ENCODE measurements at places on chromosomes 3 and 15.
A peak's percentile ranks its signal among the peaks of the same experiment; 100 is the strongest.

DNA sequence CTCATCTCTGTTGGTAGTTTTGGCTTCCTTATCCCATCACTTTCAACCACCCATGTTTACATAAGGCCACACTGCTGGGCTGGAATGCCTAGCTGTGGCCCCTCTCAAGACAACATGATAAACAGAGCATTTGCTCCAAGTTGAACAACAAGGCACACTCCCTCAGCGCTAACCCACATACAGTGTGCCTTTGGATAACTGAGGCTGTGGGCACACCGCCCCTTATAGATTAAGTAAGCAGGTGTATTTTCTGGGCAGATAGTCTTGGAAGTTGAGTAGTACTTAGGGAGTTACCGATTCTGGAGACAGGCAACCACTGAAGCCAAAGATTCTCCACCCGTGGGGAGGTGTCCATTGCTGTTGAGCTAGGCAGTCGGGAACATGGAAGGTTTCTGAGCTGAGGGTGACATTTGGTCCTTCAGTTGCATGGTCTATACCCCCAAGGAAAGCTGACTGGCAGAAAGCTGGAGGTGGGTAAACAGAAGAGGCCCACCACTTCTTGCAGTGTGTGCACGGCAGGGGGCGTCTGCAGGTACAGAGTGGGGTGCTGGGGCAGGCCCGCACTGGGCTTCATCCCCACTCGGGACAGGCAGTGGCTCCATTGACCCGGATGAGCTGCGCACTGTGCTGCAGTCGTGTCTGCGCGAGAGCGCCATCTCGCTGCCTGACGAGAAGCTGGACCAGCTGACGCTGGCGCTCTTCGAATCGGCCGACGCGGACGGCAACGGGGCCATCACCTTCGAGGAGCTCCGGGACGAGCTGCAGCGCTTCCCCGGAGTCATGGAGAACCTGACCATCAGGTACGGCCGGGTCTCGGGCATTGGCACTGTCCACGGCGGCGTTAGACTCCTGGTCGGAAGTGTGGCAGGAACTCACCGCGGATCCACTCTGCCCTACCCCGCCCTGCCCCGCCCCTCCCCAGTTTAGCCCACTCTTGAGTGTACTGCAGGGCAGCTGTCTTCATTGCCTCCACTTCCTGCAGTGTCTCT is 16.8 kb downstream of the NOX5 start:
- DNase-seq: no peak

- DNase-seq: no peak
Observed at GRCh38 chr15:100705841-100706240, 103.5 kb downstream of the ASB7 start.

DNA sequence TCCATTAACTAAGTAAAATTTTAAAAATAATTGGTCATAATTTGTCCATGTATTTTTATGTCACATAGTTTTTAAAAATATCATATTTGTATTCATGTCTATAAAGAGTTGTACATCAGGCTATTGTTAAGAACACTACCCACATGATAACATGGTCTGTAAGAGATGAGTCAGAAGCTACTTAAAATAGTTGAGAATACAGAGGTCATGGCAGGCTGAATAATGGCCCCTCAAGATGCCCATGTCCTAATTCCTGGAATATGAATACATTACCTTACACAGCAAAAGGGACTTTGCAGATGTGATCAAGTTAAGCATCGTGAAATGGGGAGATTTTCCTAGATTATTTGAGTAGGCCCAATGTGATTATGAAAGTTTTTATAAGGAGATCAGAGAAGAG is 782.9 kb upstream of the GOLIM4 start:
- no peak for DNase-seq

DNA sequence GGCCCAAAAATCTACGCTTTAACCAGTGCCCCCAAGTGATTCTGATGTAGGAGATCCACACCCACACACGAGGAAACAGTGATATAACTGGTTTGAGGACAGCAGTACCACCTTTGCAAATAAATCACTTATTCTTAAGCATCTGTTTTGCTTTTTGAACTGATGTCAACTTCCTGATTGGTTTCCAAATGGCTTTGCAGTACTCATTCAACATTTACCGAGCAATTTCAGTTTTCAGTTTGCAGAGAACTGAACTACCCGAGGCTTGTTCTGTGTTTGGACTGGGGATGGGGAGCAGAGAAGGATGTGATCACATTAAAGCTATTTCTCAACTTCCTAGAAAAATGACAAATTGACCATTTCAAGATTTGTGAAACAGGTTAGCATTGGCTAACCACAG is 1.1 kb upstream of the GYG1 start:
- DNase-seq: no peak

DNA sequence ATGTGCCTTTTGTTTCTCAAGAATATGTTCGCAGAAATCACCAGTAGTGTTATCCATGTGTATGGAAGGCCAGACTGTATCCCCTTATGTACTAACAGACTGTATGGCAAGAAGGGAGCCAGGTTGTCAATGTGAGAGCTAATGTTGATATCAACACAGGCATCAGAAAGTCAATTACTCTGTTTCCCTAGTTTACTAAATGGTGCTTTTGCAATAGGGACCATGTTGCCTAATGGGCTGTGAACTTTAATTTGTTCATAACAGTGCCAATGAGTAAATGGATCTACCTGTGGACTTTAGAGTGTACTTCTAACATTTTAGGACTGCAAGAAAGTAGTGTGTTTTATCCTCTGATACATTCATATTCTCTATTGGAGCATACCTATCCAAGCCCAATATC is 431.8 kb upstream of the TPRG1 start:
- no peak for DNase-seq

- no peak for DNase-seq
Observed at GRCh38 chr15:69810431-69811354, 287.0 kb downstream of the TLE3 start.

- DNase-seq: peak; percentile 68
Observed at GRCh38 chr15:89361451-89362202, 27.0 kb upstream of the POLG start.

DNA sequence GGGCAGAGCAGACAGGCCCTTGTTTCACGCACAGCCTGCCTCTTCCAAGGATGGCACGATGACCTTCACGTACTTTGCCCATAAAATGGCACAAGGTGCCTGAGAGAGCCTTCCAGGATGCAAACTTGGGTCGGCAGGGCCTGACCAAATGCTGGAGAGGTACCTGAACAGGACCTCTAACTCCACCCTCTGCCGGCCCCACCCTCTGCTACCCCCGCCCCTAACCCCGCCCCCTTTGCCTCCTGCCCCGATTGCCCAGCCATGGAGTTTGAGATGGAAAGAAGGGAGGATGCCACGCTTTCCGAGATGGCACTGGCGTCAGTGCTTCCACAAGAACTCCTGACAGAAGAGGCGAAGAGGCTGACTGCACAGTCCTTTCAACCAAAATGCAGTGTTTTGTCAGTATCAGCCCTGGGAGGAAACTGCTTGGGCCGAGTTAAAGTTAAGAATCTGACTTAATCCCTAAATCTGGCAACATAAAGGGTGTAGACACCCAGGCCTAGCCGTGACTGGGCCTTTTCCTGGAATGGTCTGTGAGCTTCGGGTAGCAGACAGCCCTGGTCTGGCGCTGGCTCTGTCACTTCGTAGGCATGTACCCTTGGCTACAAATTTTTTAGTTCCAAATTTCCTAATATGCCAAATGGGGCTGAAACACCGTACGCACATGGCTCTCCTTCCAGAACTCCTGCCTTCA is 230.3 kb upstream of the RGMA start:
- DNase-seq: no peak

DNA sequence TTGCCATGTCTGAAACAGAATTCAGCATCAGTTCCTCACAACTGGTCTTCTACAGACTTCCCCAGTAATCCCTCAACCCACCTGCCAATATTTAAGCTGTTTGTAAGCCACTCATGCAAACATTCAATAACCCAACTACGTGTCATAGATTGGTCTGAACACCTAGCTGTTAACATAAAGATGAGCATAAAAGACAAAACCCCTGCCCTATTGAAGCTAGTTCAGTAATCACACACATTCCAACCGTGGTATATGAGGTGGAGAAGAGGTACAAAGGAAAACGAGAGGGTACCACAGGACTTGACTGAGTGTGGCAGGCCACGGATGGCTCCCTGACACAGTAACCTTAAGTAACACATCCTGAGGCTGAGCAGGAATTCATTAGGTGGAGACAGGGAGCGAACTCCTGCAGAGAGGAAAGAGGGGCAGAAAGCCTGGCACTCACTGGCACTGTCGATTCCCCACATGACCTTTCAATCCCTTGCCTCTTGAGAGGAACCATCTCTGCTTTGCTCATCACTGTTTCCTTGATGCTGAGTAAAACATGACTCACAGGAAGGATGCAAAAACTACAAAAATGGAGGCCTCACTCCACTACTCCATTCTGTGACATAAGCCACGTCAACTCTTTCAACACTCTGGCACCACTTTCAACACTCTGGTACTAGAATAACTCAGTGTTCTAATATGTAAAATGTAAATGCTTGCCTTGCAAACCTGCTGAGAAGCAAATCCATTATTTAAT is 31.3 kb downstream of the RPN1 start:
- DNase-seq: no peak

DNA sequence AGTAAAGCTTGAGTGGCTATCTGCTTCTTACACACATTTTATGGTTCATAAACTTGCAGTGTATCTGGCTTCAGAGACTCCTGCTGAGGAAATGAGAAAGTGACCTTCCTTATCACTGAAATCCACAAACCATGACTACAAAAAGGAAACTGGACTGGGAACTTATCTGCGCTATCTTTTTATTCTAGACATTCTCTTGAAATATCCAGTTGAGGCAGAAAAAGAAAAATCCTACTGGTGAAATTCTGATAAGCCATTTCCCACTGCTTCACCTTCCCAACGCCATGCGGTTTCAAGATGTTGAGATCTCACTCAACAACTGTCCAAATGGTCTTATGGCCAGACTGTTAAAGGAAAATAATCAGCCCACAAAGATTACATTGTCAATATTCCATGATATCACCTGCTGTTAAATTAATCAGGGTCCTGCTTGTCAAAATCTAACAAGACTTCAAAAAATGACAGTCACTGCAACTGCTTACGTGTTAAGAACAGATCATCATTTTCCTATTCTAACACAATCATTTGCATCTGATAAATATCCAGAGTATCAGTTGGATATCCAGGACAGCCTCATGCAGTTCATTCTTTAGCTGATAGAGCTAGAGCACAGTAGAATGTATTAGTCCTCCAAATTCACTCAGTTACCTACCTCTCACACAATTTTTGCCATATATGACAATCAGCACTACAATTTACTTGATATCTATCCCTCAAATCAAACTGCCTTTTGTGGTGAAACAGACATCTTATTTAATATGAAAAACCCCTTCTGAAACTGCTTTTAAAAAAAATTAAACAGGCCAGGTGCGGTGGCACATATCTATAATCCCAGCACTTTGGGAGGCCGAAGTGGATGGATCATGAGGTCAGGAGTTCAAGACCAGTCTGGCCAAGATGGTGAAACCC is 538.1 kb downstream of the MAGI1 start:
- no peak for DNase-seq

GRCh38 chr15:78308422-78309032 is 9.1 kb upstream of the SKIC8 start:
- DNase-seq: no peak

GRCh38 chr15:94352636-94353487 is 121.5 kb downstream of the MCTP2 start:
- no peak for DNase-seq

GRCh38 chr3:119395923-119396358 is 67.5 kb downstream of the TMEM39A start:
- DNase-seq: no peak

- DNase-seq: no peak
Observed at GRCh38 chr3:16883057-16883722, 1.6 kb upstream of the PLCL2 start.

DNA sequence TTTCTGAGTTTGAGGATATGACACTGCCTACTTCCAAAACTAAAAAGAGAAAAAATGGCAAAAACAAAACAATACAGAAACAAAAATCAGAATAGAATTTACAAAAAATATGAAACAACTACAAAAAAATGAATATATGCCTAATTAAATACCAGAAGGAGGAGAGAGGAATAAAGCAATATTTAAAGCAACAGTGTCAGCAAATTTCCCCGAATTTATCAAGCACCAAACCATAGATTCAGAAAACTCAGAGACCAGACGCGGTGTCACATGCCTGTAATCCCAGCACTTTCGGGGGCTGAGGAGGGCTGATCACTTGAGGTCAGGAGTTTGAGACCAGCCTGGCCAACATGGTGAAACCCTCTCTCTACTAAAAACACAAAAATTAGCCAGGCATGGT is 1360.9 kb downstream of the SI start:
- no peak for DNase-seq

- DNase-seq: no peak
Observed at GRCh38 chr3:144756704-144757440, 785.2 kb downstream of the DIPK2A start.

GRCh38 chr15:25565470-25566264 is 126.8 kb upstream of the UBE3A start:
- DNase-seq: no peak

GRCh38 chr3:186022931-186023330 is 85.1 kb upstream of the TRA2B start:
- no peak for DNase-seq

GRCh38 chr15:46872981-46873330 is 844.3 kb upstream of the SEMA6D start:
- DNase-seq: no peak

- DNase-seq: no peak
Observed at GRCh38 chr15:91099995-91100813, at the start of gene SV2B. Gene SV2B (plus strand): TSS chr15:91100257. CDS start chr15:91226264, 126,007 bp downstream.

DNA sequence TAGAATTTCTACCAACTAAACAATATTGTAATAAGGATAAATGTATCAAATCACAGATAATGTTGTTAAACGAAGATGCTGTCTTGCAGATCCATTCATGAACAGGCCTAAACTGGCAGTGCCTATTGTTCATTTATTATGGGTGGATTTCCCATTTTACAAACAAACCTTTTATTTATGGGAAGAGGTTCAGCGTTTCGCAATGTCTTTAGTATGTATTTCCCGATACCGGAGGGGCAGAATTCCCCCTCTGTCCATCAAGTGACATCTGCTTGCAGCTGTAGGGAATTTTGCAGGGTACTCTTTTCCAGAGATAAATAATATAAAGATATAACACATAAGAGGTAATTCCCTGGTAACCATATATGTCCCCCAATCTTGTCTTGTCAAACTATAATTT is 5.7 kb downstream of the CEP19 start:
- no peak for DNase-seq

GRCh38 chr3:77746892-77747291 is 707.0 kb downstream of the ROBO2 start:
- DNase-seq: no peak

- DNase-seq: no peak
Observed at GRCh38 chr3:111619833-111620232, 24.7 kb upstream of the ZBED2 start.
